ENCODE measurements at places on chromosomes 2 and 18. TPM values are rescaled to one million over a fixed set of nuclear protein-coding genes. Genes with fewer than 3 reads are reported as not detected.

MC4R gene
- not detected for total RNA-seq

WDFY1 gene
- total RNA-seq: 55.6 TPM

EIF2AK2 gene
- 87.9 TPM for total RNA-seq

FSHR gene
- not detected for total RNA-seq

Measured in T-helper 1 cell treated with Interleukin-12 subunit alpha and Interleukin-12 subunit beta and Interleukin-4 antibody, amounts not matched to agents 30 ng/mL and 1 ng/mL, for 36 hours (primary cell).